ENCODE measurements at places on chromosomes 7 and 10. TPM values are rescaled to one million over a fixed set of nuclear protein-coding genes. Genes with fewer than 3 reads are reported as not detected.

Gene PIK3CG
- total RNA-seq: not detected

Gene STK31
- 0.33 TPM for total RNA-seq

Gene NXPH1
- total RNA-seq: not detected

Gene CALHM3
- total RNA-seq: not detected

Gene SYT15B
- not detected for total RNA-seq

Gene ASAH2
- 1.5 TPM for total RNA-seq

GRCh38 chr7:19663816-19664462 is 44.9 kb downstream of the POLR1F start:
- no peak for DNase-seq

DNA sequence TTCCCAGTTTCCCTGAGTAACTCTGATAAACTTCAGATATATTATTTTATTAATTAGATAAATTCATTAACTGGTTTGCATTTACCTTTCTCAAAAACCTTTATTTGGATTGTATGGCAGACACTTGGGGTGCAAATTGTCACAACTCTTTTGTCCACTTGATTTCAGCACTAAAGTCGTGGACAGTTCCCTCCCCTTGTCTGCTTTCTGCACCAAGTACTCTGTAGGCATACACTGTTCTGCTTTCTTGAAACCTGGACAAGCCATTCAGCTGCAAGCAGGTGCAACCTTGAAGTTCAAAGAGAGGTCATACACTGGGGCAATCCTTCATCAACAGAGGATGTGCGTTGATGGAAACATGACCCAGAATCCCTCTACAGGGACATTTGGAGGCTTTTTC is 162.9 kb downstream of the ARL5B start:
- peak; percentile 40 for DNase-seq

- DNase-seq: no peak
Measured at GRCh38 chr10:124319926-124320391, 98.8 kb downstream of the OAT start.

DNA sequence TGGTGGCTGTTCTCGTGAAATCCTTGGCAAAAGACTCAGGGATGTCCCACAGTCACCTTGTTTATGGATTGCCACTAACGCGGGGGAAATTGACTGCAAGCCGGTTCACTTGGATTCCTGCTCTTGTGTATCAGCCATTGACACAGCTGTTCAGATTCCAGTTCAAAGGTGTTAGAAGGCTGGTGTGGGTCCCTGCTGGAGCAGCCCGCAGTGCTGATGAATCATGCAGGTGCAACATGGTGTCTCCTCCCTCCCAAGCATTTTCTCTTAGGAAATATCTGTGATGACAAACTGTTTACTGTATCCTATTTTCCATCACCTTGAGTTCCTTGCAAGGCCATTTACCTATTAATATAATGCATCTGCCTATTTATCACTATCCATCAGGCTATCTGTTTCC is 170.1 kb downstream of the GATA3 start:
- no peak for DNase-seq

DNA sequence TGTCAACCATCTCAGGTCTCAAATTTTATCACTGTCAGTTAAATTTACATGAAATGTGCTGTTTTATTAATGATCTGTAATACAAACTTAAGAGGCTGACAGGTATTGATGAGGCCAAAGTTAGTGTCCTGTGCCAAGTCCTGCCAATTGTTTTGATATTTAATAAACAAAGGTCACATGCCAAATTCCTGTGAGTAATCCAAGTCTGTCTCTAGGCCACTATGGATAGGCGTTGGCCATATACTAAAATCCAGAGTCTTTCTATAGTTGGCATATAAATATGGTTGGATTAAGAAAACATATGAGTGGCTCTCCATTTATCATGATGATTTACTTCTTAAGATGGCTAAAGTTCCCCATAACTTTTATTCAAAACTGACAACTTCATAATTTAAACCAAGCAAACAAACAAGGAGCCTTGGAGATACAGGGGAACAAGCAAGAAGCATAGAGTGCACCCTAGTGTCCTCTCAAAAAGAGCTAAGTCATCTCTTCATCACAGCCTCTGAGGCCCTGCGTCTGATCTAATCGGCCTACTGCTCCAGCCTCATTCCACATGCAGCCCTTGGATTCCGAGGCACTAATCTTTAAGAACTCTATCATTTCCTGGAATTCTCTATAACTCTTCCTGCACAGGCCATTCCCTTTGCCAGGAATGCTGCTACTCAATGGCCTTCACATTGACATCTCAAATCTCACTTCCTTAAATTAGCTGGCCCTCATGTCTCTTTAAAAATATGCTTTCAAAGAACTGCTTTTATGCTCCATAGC is 32.7 kb upstream of the NRCAM start:
- peak; percentile 39 for DNase-seq

DNA sequence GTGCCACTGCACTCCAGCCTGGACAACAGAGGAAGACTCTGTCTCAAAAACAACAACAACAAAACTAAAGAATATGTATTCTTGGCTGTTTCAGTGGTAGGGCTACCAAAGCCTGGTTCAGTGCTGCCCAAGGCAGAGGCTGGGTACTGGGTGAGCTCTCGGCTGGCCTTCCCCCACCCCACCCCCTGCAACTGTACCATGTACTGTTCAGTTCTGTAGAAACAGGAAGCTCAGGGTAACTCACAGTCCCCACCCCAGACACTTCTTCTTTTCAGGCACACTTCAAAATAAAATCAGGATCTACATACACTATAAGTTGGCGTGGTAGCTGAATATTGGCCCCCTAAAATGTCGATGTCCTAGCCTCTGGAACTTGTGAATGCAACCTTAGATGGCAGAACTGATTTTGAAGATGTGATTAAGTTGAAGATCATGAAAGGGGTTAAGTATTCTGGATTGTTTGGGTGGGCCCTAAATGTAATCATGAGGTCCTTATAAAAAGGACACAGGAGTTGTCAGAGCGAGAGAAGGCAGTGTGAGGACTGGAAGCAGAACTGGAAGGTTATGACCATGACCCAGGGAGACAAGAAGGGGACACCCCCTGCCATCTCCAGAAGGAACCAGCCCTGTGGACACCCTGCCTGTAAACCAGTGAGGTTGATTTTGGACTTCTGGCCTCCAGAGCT is 31.2 kb downstream of the TBXAS1 start:
- no peak for DNase-seq

DNA sequence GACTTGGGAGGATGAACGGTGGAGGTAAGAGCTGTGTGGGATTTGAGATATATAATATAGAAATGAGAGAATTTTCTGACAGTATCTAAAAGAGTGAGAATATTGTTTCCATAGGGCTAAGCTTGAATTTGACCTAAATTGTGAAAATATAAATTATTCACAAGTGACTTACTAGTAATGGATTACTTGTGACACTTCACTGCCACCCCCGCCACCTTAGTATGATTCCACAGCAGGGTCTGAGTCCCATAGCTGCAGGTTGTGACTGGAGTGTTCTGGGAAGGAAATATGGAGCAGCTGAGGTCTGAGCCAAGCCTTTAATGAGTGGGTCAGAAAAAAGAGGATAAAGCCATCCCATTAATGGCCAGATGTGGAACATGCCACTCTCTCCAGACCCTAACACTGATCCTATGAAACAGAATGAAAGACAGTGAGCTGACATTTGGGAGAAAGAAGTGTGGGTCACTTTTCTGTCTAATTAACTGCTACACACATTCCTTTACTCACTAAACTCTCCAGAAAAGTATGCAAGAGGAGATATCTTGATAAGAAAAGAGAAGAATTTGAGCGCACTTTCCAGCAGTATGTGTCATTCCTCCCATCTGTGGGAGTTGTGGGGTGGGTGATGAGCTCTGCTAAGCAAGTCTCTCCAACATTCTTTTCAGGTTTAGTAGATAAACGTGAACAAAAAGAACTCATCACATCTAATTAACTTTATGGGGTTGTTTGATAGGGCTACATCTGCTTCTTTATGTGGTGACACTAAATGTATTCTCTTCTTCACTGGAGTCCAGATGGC is 1193.4 kb downstream of the SORCS3 start:
- DNase-seq: no peak

DNA sequence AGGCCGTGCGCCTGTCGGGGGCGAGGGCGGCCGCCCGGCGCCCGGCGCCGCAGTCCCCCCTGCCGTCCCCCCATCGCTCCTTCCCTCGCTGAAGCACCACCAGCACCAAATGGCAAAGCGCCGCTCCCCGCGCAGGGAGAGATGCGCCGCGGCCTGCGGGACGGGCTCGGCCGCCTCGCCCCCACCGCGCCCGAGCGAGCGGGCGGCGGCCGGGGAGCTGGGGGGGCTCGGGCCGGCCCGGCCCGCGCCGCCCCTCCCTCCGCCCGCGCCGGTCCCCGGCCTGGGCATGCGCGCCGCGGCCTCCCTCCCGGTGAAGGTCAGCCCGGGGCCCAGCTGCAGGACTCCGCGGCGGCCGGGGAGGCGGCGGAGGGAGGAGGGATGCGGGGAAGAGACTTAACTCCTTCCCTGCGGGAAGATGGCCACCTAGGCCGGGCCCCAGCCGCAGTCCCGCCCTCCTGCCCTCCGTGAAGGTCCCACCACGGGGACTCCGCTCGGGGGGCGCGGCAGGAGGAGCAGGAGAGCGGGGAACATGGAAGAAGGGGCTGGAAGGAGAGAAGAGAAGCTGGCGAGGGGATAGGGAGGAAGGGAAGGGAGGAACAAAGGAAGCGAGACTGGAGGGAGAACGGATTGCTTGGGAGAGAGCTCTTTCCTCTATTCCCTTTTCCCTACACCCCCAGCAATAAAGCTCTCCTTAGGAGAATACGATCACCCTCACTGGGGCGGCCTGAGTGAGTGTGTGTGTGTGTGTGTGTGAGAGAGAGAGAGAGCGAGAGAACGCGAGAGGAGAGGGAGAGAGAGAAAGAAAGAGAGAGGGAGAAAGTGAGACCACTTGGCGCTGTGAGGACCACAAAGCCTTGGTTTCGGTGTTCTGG is 3.4 kb upstream of the SMARCD3 start:
- peak; percentile 70 for DNase-seq

GRCh38 chr10:122521011-122521410 is 39.5 kb upstream of the DMBT1 start:
- DNase-seq: no peak

- no peak for DNase-seq
Measured at GRCh38 chr10:112724404-112724991, 225.5 kb upstream of the TCF7L2 start.

- no peak for DNase-seq
Measured at GRCh38 chr10:76357726-76358415, 926.4 kb downstream of the LRMDA start.

DNA sequence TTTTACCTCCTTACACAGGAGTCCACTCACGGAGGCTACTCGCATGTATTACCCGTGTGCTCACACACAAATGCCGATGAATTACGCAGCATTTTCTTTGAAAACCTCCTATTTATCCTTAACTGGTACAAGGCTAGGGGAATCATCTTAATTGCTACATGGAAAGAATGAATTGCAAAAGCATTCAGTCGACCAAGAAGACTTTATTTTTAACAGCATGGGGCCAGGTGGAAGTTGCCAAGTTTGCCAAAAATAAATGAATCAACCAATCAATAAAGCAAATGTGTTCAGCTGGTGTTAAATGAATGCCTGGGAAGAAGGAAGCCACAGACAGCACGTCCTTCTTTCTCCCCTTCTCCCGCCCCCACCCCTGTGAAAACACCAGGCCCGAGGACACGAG is 55.8 kb downstream of the CTBP2 start:
- DNase-seq: no peak

GRCh38 chr10:57979491-57979890 is 288.2 kb downstream of the IPMK start:
- no peak for DNase-seq

DNA sequence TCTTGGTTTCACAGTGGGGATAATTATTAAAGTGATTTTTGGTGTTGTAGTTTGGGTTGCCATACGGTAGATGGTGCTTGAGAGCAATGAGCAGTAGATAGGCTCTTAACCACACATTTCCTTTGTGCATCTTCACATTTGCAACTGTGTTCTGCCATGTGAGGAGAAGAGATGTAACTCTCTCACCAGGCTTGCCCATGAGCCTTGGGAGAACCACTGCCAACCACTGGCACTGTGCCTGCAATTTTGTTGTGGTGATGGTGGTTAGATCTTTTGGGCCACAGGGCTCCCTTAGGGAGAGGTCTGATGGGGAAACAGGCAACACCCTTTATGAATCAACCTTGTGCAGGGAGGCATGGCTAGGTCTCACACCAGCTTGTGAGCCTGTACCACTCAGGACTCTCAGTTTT is 204.3 kb downstream of the CCDC7 start:
- DNase-seq: peak; percentile 8
